ENCODE measurements at places on chromosomes 2 and 18.

DNA sequence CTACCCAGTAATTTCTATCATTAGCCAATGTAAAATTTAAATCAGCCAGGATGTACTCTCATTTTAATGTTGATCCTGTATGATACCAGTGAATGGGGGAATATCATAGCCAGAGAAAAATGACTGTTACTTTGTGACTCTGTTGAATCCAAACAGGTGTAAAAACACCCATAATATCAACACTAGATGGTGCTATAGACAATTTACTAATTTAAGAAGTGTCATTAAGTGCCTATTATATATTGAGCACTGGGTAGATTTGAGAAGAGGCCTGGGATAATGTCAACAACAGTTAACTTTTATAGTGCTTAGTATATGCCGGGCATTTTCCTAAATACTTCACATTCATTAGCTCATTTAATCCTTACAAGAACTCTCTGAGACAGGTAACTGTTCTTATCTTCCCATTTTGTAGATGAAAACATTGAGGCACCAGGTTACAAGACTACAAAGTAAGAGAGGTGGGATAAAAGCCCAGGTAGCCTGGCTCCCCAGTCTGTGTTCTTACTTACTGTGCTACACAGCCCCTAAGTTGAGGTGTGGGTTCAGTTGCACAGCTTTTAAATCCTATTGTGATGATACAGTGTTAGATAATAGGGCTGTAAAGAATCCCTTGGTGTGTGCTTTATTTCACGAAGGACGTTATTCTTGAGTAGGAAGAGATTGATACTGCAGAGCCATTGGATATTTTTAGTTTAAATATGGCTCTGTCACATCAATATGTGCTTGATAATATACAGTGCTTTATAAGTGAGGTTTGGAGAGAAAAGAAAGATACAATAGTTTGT lies 325.5 kb downstream of the AGPS start:
- no peak for DNase-seq

- no peak for DNase-seq
Measured at GRCh38 chr18:10008006-10008647, 94.3 kb downstream of the VAPA start.

- no peak for DNase-seq
Measured at GRCh38 chr2:55422876-55423665, 3.4 kb upstream of the CCDC88A start.

DNA sequence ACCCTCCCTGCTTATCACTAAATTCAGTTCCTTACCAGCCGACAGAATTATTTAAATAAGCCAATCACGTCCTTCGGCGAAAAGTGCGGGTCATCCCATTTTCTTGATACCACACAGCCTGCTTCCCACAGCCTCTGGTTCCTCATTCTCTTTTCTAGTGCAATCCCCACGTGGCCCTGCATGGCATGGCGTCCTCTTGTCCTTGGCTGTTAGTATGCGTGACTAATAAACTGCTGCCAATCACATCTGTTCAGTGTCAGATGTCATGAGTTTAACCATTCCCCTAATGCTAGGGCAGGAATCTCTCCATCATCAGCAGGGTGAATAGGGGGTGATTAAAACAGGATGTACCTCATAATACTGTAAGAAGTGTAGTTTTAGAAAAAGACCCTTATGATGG lies 62.8 kb upstream of the TSPYL6 start:
- peak; percentile 3 for DNase-seq

DNA sequence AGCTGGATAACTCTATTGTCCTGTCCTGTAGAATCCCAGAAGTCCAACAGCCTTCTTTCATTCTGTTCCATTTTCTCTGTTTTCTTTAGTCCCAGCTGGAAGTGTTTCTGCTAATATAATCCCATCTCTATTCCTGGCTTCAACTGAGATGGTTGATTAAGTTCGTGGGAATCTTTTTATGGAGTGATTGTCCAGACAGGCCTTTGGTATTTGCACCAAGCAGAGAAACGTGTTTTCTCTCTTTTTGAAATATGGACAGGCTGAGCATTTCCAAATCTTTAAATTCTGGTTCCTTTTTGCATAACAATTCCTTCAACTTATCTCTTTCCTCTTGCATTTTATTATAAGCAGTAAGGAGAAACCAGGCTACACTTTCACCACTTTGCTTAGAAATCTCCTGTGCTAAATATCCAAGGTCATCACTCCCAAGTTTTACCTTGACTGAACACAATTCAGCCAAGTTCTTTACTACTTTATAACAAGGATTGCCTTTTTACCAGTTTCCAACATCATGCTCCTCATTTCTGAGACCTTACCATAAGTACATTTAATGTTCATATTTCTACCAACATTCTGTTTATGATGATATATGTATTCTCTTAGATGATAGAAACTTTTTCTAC lies 108.8 kb downstream of the ZFP36L2 start:
- DNase-seq, result no peak

DNA sequence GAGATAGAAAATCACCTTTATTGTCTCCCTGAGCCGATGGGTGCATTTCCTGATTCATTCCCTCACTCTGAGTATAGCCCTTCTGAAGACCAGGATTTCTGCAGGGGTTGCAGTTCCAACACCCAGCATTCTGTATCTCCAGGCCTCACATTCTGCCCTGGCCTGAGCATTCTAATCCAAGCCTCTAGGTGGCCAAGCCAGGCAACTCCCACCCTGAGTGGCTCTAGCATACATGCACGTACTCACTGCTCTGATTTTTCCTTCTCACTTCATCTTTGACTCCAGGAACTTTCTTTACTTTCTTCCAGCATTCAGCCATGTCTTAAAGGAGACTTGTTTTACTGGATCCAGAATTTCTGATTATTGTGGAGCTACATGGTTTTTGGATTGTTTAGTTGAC lies 100.7 kb upstream of the STK39 start:
- no peak for DNase-seq

- DNase-seq, result no peak
Measured at GRCh38 chr18:49625021-49625691, 63.3 kb downstream of the LIPG start.

DNA sequence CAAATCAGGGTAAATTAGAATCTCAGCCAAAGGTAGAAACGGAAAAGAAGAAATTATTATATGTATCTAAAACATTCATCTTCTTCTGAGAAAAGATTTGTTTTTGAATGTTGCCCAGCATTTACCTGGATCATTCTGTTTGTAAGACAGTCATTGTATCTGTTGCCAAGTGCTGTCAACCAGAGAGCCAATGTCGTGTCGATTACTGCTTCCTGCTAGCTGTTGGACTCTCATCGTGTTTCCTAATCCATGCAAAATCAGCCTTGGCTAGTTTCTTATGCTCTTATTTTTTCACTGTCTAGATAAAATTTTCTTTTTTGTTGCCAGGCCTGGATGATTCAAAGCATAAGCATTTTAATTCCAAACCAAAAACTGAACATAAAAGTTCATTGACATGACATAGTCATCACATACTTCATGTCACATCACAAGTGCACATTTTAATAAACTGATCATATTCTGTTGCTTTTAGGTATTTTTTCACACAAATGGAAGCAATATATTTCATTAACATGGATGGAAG lies 202.3 kb downstream of the KCNH7 start:
- no peak for DNase-seq

DNA sequence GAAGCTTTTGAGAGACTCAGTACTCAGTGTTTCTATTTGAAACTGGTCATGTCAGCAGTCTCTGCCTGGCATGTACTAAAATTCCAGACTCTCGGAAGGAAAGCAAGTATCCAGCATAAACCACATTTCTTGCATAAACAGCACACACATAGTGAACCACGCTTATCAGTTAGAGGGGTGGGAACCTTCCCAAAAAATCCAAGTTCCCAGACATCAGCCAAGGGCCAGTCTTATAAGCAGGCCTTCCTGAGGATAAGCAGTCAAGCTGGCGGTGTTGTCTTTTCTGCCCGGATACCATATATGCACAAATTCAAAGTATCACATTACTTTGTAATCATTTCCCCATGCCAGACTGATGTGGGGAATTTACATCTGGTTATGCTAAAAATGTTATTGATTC lies 73.6 kb downstream of the ST6GAL2 start:
- DNase-seq, result no peak

- no peak for DNase-seq
Measured at GRCh38 chr18:50038448-50038847, 156.5 kb downstream of the MYO5B start.

DNA sequence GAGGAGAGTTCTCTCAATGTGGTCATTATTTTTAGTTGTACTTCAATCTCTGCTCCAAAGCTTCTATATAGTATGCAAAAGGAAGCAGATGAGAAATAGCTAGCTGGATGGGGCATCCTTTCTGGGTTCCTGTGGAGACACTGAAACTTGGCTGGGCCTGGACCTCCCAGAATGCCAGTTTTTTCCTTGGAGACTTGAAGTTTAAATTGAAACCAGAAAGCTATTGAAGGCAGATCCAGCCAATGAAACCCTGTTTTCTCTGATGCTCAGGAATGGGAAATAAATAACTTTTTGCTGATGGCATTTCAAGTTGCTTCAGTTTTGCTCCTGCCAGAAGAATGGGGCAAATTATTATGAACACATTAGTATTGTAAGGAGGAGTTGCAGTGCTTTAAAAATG lies 2.9 kb downstream of the SETBP1 start:
- no peak for DNase-seq

DNA sequence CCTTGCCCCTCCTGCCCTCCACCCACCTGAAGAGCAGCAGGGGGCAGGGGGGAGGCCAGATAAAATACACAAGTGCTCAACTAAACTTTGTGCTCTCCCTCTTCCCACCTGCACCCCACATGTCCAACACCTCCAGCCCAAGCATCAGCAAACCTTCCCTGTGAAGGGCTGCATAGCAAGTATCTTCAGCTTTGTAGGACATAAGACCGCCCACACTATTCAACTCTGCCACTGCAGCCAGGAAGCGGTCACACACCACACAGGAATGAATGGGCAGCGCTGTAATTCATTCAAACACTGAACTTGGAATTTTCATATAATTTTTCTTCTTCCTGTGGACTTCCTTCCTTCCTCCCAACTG lies 27.5 kb downstream of the TFCP2L1 start:
- DNase-seq, result no peak

DNA sequence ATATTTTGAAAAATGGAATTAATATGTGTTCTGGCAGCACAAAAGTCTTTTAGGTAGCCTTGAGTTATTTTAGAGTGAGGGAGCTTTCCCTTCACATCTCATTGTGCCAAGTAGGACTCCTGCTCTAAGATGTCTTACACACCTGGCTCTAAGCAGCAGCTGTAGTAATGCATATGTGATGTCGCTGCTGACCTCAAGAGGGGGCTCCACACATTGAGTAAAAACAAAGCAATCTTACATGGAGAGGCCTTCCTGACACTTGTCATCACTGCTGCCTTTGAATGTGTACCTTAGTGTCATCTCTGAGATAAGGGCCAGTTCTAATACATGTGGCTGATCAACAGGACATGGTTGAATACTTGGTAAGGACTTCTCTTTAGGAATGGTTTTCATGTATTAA lies 75.8 kb downstream of the ACTR3 start:
- DNase-seq, result peak; percentile 7

DNA sequence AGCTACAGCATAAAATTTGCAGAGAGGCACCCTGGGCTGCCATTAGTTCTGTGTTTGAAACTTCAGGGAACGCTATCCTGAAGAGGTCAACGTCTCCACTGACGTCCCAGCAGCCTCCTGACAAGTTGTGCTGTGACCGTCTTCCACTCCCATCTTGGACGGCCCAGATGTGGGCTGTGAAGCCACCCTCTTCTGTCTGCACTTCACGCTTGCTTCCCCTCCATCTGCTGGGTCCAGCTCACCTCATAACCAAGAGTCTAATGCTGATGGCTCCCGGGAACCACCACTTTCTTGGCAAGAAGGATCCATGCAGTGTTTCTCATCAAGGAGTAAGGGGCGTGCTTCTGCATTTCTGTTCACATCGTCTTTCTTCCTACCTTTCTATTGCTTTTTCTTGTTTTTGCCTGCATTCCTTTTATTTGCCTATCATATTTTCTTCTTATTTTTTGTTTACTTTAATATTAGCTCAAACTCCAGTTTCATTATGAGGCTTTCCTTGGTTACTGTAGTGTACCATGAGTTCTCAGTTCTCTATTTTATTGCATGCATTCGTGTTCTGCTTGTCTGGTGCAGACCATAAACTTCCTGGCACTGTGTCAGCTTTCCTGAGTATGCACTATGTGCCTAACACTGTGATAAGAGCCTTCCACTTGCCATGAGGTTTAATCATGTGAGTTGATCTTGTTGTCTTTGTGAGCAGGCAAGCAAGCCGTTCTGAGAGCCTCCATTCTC lies 631.8 kb upstream of the RAB6C start:
- no peak for DNase-seq

DNA sequence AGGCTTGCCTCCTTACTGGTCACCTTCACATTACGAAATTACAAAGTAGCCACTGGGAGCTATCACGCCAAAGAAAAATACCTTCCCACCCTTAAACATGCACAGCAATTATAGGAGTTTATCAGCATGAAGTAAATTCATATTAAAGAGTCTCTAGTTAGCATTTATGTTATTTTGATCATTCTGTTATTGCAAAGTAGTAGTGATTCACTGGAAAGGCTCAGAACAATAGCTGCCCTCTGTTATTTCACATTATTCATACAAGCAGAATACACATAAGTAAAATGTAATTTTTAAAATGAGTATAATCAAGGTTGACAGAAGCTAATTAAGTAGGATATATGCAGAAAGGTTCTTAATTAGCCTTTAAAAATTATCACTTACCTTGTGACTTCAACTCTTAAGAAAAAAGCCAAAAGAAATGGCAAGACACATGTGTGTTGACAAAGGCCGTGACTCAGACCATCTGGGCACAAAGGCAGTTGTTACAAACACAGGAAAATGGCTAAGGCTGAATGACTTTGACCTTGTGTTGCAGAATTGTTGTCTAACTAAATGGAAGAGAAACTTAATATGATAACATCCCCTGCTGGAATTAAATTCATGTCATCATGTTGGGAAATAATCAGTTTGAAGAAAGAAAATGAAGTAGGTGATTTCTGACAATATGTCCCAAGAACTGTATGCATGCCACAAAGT lies 108.3 kb downstream of the ARL6IP6 start:
- DNase-seq, result peak; percentile 10

GRCh38 chr2:127640082-127641072 lies 5.6 kb upstream of the GPR17 start:
- no peak for DNase-seq

GRCh38 chr2:193153576-193153975 lies 958.8 kb upstream of the TMEFF2 start:
- DNase-seq, result no peak

DNA sequence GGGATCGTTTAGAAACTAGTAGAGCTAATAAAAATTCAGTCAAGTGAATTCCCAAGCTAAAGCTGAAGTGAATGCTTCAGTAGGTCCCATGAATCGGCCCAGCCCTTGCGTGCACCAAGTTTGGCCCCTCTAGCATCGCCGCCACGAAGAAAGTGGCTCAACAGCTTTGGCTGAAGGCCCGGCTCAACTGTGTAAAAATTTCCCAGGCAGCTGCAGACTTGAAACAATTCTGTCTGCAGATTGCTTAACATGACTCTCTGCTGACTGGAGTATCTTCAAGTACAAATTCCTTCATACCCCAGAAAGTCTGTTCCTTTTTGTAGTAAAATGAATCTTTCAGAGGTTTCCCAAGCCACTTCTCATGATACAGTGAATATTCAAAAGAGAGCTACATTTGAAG lies 32.7 kb downstream of the ALMS1 start:
- DNase-seq, result no peak

All from NCI-H1694 (cell line).